ENCODE measurements at places on chromosomes 1 and 21. TPM values are rescaled to one million over a fixed set of nuclear protein-coding genes. Genes with fewer than 3 reads are reported as not detected.

DNA sequence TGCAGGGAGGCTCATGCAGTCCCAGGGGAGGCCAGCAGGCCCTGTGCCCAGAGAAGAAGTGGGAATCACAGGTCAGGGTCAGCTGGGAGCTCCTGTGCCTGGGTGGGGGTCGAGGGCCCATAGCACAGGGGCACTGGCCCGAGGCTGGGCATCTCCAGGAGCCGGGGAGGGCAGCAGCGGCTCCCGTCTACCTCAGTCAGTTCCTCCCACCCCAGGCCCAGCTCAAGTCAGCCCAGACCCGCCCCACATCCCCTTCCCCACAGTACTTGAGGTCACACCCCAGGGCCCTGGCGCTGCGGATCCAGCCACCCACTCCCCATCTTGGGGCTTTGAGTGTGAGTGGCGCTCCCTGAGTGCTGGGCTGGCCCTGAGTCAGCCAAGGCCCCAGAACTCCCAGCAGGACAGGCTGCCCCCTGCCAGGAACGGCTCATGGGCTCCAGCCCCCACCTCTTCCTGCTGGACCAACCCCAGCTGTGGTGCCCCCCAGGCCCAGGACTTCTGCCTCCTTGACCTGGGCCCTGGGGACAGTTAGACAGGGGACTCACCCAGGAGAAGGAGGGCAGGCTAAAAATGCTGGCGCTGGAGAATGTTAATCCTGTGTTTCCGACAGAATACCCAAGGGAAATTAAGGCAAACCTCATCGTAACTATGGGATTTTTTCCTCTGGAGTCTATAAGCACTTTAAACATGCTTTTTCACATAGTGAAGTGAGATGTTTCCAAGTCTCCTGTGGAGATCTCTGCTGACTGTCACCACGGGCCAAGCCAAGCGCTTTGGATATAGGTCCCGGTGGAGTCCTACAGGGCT is 68.8 kb upstream of the COL6A1 start:
- H3K4me1 ChIP-seq = peaks cover 11% of the 10 kb centered on the region
- no peaks in the 10 kb centered on the region for H3K27me3 ChIP-seq
- no peaks in the 10 kb centered on the region for H3K36me3 ChIP-seq
- no peak overlapping the region for H3K4me3 ChIP-seq
- no peak for DNase-seq
- H3K27ac ChIP-seq = no peak overlapping the region

DNA sequence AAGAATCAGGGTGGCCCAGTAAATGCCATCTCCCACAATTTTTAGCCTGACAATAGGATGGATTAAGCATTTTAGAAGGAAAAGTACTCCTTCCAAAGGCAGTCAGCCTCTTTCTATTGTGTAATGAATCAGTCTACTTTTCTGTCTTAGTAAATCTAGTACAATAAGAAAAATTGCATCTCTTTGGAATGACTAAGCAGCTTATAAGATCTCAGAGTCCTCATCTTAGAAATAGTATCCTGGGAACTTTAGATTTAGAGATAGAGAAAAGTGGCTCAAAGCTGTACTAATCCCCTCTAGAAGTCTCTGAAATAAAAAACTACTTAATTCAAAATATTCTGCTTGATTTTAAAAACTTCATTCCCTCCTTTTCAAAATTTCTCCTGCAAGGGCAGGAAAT is 81.4 kb downstream of the SLC44A5 start:
- H3K36me3 ChIP-seq = no peaks in the 10 kb centered on the region
- no peak overlapping the region for H3K27ac ChIP-seq
- DNase-seq = no peak
- H3K27me3 ChIP-seq = no peaks in the 10 kb centered on the region

DNA sequence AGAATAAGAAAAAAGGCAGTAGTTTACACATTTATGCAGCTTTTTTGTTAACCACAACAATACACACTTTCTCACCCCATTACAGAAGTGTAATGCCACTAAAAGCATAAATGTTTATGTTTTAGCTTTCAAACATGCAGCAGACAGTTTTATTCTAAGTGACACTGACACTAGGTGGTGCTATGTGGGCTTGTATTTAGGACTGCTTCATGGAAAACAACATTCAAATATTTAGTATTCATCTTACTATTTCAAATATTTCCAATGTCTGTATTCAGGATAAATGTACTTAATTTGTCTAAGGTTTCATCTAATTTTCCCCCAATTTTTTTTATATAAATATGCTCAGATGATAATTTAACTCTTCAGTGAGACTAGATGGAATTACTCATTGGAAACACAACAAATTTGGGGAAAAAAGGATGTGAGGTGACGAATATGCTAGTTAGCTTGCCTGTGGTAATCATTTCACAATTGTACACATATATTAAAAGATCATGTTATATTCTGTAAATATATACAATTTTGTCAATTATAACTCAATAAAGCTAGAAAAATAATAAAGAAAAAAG is 71.4 kb downstream of the USP1 start:
- no peaks in the 10 kb centered on the region for H3K36me3 ChIP-seq
- no peak overlapping the region for H3K27ac ChIP-seq
- H3K27me3 ChIP-seq = no peaks in the 10 kb centered on the region
- DNase-seq = peak; percentile 50

GRCh38 chr1:19070891-19071621 is 114.6 kb upstream of the IFFO2 start:
- peaks cover 69% of the 10 kb centered on the region for H3K4me1 ChIP-seq
- H3K4me3 ChIP-seq = no peak overlapping the region

DNA sequence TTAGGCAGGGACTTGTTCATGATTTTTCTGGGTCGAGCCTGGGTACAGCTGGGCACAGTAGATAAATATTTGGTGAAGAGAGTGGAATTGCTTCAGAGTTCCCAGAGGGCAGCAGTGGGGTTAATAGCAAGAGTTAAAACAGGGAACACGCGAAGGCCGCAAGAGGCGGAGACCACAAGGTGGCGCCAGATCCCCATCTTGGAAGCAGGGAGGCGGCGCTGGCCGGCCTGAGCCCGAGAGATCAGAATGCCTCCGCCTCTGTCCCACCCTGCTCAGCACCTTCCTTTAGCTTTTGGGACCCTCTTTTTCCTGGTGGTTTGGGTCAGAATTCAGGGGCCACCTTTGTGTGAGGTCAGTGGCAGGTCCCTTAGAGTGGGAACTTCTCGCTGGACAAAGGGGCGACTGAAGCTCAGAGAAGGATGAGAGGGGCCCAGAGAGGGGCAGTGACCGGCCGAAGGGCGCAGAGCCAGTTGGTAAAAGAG is 6.5 kb upstream of the PADI2 start:
- H3K27ac ChIP-seq = no peak overlapping the region
- H3K4me1 ChIP-seq = no peaks in the 10 kb centered on the region
- H3K4me3 ChIP-seq = no peak overlapping the region
- H3K36me3 ChIP-seq = no peaks in the 10 kb centered on the region
- peak; percentile 67 for DNase-seq

- no peak for DNase-seq
- H3K4me3 ChIP-seq = no peak overlapping the region
- no peaks in the 10 kb centered on the region for H3K27me3 ChIP-seq
- H3K4me1 ChIP-seq = no peaks in the 10 kb centered on the region
- no peaks in the 10 kb centered on the region for H3K36me3 ChIP-seq
Measured at GRCh38 chr1:219062161-219062560, 111.5 kb upstream of the LYPLAL1 start.

DNA sequence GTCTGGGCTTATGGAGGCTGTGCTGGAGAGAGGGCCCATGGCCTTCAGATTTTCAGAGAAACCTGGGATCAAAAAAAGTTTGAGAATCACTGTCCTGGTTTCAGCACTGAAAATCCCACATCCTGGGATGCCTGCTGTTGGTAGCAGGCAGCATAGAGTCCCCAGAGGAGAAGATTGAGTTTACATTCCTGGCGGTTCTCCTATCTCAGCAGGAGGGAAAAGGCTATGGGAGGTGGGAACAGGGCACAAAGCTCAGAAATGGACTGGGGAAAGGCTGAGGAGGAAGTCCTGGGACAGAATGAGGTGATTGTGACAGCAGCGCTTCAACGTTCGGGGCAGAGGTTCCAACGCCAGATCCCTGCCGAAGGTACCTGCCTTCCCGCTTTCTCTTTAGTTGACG is 103.4 kb downstream of the ETS2 start:
- H3K27me3 ChIP-seq = no peaks in the 10 kb centered on the region
- DNase-seq = no peak
- no peaks in the 10 kb centered on the region for H3K4me1 ChIP-seq
- H3K4me3 ChIP-seq = no peak overlapping the region

RAB3B gene
- not detected for total RNA-seq

MIXL1 gene
- total RNA-seq = not detected

LYPD8 gene
- not detected for total RNA-seq

FCMR gene
- total RNA-seq = 393 TPM
